Foreskin fibroblast (primary cell): ENCODE measurements at places on chromosomes 7 and 10.

GRCh38 chr10:54470324-54470631, 330.8 kb downstream of the PCDH15 start:
- no peak for DNase-seq

- peak; percentile 17 for DNase-seq
Observed at GRCh38 chr7:78985509-78985908, 468.0 kb downstream of the MAGI2 start.

DNA sequence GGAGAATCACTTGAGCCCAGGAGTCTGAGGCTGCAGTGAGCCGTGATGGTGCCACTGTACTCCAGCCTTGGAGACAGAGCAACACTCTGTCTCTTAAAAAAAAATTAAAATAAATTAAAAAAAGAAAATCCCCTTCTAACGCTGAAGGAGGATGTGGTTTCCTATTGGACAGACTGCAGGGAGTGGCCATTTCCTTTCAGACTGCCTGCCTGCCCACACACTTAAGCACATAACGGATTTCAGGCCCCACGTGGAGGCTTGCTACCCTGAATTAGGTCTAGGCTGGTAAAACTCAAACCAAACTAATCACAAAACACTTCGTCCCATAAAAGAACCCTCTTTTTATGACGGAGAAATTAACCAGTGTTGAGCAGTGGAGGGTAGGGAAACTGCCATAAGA, 34.0 kb downstream of the GATA3 start:
- DNase-seq = no peak

DNA sequence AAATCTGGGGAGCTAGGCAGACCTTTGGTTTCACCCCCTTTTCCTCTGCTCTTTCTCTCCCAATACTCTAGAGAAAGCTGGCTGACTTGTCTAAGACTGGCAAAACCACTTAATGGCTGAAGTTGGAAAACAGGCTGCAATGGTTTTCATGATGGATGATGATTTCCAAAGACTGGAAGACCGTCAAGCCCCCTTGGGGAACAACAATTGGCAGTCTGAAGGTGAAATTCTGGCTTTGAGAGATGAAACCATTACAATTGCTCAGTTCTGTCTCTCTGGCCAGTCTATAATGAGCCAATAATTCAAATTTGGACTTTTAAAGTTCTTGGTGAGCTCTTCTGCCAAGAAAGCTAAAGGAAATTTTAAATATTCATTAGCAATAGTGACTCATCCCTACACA, 680.5 kb downstream of the PARD3 start:
- no peak for DNase-seq

- no peak for DNase-seq
Observed at GRCh38 chr10:69344591-69345252, 66.4 kb downstream of the HK1 start.

DNA sequence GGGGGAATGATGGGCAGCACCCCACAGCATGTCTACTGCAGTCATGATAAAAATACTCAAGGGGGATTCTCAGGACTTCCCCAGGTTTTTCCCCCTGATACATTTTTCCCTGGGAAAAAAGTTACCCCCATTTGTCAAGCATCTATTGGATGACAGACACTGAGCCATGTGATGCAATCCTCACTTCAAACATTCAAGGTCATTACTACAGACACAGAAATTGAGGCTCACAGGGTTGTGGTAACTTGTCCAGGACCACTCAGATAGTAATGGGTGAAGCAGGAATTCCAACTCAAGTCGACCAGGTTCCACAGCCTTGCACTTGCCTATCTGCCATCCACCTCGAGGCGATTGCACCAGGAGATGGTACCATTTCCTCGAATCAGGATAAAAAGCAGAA, 31.7 kb downstream of the PPP1R3C start:
- DNase-seq = no peak

- DNase-seq = no peak
Observed at GRCh38 chr7:147276783-147277370, 1160.3 kb downstream of the CNTNAP2 start.

DNA sequence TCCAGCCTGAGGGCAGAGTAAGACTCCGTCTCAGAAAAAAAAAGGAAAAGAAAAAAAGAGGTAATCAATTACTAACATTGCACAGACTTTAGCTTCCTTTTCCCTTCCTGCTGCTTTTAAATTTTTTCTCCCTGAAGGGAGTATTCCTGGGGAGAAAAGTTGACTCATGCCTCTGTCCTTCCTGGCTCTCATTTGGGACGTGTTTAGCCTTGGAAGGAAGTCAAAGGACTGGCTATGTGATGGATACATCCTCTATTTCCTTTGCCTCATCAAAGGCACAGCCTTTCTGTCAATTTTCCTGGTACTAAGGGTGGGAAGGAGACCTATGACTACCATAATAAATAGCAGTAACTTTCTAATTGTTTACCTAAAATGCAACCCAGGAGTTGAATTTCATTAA, 77.6 kb downstream of the ITGA8 start:
- DNase-seq = peak; percentile 47

DNA sequence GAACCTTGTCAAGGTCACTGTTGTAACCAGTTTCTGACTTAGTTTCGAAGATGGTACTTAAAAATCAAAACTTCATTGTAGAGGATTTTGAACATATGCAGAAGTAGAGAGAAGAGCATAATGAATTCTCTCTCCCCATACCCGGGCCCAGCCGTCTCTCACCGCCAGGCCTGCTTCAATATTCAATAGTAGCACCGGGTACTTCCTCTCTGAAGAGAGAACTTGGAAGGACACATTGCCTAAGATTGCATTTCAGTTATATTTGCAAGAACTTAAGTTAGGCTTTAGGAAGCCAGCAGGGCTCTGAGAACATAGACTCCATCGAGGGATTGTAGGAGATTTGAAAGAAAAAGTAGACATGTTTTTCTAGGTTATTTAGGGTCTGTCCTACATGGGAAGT, 19.1 kb downstream of the LMTK2 start:
- DNase-seq = no peak

- DNase-seq = peak; percentile 73
Observed at GRCh38 chr7:38463277-38464225, 167.6 kb downstream of the AMPH start.

DNA sequence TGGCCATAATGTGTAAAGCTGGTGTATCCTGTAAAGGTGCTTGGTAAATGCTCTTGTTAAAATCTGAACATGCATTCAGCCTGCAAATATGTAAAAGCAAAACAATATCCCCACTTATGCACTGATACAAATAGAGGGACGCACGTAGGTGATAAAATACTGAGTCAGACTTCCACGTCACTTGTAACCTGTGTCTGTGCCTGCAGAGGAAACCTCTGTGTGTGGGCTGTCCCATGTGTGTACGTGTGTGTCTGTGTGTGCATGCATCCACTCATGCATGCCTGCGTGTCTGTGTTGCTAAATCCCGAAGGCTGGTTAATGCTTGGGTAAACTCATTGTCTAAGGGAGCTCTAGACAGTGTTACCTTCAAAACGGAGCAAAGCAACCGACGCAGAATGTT, 68.9 kb downstream of the KLF6 start:
- no peak for DNase-seq

DNA sequence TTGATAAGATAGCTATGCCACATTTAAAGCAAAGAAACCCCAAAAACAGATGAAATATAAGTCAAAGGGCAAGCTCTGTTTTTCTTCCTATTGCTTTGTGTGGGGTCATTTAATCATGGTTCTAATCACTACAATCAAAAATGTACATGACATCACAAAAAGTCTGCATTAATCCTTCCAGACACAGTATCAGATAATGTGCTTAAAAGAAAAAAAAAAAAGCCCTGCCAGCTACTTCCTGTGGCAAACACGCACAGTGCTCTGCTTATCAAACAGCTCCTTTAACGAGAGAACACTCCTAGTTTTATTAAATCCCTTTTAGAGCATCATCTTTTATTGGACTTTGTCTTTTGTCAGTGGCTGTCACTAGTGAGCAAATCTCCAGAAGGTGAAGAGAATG, 1005.8 kb downstream of the GATA3 start:
- no peak for DNase-seq

DNA sequence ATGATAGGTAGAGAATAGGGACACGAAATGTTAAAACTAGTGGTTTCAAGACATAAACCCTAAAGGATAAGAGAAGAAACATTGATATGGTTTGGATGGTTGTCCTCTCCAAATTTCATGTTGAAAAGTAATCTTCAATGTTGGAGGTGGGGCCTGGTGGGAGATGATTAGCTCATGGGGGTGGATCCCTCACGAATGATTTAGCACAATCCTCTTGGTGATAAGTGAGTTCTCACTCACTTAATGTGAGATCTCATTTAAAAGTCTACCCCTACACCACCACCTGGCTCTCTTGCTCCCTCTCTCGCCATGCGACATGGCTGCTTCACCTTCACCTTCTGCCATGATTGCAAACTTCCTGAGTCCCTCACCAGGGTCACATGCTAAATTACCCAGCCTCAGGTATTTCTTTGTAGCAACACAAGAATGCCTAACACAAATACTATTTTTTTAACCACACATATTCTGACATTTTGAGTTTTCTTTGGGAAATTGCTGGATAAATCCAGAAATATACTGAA, 242.4 kb upstream of the PHF14 start:
- no peak for DNase-seq

DNA sequence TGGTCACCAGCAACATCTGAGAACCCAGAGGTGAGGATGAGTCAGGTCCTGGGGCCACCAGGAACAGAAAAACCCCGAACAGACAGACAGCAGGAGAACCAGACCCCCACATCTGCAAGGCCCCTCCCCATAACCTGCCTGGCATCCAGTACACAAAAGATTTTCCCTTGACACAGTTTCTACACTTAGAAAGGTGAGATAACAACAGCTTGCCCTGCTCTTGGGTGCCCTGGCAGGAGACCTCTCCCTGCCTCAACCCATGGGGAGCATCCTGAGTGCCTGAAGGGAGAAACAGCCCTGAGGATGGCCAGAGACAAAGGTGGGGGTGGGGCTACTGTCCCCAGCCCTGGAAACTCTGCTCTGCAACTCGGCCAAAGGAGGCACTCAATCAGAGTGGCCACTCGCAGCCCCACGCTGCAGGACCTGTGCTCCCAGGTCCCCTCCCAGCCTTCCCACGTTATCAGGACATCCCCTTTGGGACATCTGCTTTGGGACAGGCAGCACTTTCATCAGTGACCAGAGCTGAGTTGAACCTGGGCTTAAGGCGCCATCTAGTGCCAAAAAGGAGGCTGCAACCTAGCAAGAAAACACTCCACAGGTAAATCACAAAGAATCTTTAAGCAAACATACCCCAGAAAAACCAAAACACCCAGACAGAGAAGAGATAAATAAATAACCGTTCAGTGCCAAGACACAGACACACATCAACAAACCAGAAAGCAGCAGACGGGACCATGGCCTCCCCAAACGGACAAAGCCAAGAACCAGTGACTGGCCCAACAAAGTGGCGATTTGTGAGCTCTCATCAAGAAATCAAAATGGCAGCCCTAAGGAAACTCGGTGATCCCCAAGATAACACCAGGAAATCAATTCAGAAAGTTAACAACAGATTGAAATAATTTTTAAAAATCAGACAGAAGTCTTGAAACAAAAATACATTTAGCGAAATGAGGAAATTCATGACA, 233.7 kb downstream of the PTPRN2 start:
- DNase-seq = peak; percentile 5

GRCh38 chr10:22180724-22181123, 37.1 kb downstream of the EBLN1 start:
- no peak for DNase-seq

- DNase-seq = peak; percentile 82
Observed at GRCh38 chr7:120733143-120733542, 124.8 kb downstream of the TSPAN12 start.

GRCh38 chr7:70104243-70104642, 506.0 kb downstream of the AUTS2 start:
- no peak for DNase-seq

DNA sequence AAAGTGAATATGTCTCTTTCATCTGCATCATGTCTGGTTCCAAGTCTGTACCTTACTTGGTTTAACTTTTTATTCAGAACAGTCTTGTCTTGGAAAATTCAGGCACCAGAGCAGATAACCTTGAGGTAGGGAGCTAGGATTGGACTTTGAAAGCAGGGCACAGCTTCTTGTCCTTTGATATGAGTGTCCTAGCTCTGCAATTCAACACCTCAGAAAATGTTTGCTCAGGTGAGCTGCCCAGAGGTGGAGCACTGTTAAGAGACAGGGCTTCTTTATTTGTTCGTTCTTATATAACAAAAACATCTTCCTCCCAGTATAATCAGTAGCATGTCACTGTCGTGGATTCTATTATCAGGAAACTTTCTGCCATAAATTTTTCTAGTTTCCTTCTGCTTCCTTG, 118.3 kb downstream of the LRRC4 start:
- no peak for DNase-seq

GRCh38 chr7:129859183-129859582, 93.6 kb downstream of the UBE2H start:
- no peak for DNase-seq

DNA sequence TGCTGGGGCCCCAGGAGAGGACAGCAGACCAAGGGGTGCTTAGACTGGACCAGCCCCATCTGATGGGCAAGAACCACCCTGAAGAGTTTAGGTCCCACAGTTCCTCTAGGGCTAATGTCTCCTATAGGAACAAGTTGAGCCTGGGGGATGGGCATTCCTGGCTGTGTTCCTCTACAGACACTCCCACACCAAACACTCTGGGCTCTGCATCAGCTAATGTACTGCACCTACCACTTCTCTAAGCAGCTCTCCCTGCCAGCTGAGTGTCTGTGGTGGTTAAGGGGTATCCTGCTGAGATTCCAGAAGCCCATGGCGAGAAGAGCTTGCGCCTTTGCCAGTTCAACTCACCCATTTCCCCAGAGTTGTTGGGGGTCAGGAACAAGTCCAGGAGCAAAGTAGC, 284.1 kb upstream of the CSTF2T start:
- no peak for DNase-seq

GRCh38 chr7:143308632-143309031, 7.3 kb upstream of the CLCN1 start:
- DNase-seq = no peak

DNA sequence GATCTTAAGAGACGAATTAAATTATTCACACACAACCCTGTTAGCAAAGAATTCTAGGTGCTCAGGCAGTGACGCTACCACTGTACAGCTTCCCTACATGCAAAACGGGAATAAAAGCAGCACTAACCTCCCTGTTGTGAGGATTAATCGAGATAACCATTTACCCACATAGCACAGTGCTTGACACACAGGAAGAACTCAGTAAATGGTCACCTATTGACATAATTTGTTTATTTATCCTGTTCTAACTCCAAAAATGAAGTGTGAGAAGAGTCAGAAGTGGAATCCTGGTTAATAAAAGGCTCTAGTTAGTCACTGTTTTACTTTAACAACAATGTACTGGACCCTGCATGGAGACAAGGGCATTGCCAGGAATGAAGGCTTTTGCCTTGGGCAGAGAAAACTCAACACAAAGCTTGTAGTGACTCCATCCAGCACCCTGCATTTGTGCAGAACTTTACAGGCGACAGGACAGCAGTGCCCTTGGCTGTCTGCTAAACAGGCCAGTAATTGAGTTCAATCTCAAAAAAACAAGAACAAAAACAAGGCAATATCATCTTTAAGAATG, 103.8 kb downstream of the SORBS1 start:
- DNase-seq = no peak

GRCh38 chr7:391411-391951, 101.5 kb downstream of the FOXL3 start:
- no peak for DNase-seq

GRCh38 chr10:94097656-94098055, 103.9 kb downstream of the PLCE1 start:
- DNase-seq = peak; percentile 24

GRCh38 chr10:27783660-27784059, 38.0 kb upstream of the MKX start:
- peak; percentile 4 for DNase-seq

- DNase-seq = no peak
Observed at GRCh38 chr7:99235925-99236324, 28.0 kb upstream of the KPNA7 start.

- peak; percentile 49 for DNase-seq
Observed at GRCh38 chr7:12570534-12571461, at the start of gene SCIN. Gene SCIN, plus strand, starts transcription at chr7:12570720. Its CDS starts 67 bp downstream, at chr7:12570787.
